Uterus (tissue), 4 donors: ENCODE measurements at places on chromosomes 13 and 19. TPM values are rescaled to one million over a fixed set of nuclear protein-coding genes. Genes with fewer than 3 reads are reported as not detected.

CRLF1 gene
- total RNA-seq: not detected

LIG1 gene
- total RNA-seq: 30.0 TPM

NLRP7 gene
- not detected for total RNA-seq

GRCh38 chr19:51148580-51148979 is 6.5 kb downstream of the SIGLEC7 start:
- no peak for DNase-seq

- DNase-seq: peak; percentile 49
Measured at GRCh38 chr13:60397704-60398378, 821 bp downstream of the TDRD3 start.

DNA sequence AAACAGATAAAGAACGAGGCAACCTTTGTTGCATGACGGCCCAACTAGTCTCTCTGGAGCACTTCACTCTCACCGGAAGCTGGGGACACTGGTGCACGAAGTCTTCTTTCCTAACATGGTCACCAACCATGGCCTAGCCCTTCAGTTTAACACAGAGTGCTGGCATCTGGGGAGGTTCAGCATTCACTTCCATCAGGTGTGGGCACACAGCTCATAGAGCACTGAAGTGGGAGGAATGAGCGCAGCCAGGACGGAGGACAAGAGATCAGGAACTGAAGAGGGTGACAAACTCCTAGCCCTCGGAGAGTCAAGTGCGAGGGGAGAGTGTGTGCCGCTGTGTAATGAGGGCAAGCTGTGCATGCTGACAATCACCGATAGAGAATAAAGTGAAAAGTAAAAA is 92.4 kb downstream of the CDADC1 start:
- no peak for DNase-seq
